Pancreas (tissue), 10 donors: ENCODE measurements at places on chromosomes 1 and 21. TPM values are rescaled to one million over a fixed set of nuclear protein-coding genes. Genes with fewer than 3 reads are reported as not detected.

- no peak for DNase-seq
Measured at GRCh38 chr1:201650623-201650933, 111.7 kb downstream of the NAV1 start.

DNA sequence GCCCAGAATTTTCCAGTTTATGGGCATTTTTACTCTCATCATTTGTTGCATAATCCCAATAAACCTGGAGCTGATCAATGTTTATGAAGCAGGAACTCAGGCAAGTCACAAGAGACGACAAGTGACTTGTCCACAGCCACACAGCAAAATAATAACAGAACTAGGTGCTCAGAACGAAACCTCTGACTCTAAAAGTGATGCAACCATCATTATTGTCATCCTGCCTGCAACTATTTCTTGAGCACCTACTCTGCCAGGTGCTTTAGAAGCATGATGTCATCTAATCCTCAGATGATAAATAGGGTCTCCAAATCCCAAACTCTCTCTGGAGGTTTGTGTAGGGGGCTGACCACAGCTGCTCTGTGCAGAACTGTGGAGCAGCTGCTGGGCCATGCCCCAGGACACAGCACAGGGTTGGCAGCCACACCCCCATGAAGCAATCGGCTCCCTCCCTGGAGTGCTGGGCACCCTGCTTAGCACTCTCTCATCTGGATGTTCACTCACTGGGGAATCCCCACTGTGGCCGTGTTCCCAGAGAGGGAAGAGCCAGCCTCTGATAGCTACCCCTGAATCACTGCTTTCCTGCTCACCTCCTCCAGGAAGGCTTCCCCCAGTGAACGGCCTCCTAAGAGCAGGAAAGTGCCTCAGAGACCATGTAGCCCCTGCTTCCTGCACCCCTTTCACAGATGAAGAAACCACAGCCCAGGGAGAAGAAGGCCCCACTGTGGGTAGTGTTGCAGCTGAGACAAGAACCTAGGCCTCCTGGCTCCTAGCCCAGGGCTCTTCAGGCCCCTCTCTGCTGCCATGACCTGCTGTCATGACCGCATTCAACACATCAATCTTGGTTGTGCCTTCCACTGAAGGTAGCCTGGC, 2.1 kb downstream of the TTC22 start:
- peak; percentile 18 for DNase-seq

DNA sequence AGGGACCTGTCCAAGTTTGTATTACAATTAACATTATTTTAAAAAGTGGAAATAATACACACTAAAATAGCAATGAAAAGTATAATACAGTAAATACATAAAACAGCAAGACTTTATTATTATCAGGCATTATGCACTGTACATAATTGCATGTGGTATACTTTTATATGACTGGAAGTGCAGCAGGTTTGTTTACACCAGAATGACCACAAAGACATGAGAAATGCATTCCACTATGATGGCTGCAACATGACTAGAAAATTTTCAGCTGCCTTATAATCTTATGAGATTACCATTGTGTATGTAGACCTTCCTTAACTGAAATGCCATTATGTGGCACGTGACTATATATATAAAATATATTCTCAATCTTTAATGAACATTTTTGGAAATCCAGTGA, 1699.6 kb downstream of the KCNT2 start:
- DNase-seq = no peak

DNA sequence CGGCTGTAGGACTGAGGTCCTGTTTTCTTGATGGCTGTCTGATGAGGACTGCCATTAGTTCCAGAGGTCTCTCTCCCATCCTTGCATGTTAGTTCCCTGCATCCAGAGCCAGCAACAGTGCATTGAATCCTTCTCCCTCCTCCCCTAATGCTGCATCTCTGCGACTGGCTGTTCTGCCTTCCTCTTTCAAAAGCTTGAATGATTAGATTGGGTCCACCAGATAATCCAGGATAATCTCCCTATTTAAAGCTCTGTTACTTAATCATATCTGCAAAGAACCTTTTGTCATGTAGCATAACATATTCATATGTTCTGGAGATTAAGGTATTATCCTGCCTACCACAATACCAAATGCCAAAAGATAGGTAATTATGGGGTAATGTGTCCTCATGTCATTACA, 377.5 kb downstream of the GPATCH2 start:
- DNase-seq = no peak

DNA sequence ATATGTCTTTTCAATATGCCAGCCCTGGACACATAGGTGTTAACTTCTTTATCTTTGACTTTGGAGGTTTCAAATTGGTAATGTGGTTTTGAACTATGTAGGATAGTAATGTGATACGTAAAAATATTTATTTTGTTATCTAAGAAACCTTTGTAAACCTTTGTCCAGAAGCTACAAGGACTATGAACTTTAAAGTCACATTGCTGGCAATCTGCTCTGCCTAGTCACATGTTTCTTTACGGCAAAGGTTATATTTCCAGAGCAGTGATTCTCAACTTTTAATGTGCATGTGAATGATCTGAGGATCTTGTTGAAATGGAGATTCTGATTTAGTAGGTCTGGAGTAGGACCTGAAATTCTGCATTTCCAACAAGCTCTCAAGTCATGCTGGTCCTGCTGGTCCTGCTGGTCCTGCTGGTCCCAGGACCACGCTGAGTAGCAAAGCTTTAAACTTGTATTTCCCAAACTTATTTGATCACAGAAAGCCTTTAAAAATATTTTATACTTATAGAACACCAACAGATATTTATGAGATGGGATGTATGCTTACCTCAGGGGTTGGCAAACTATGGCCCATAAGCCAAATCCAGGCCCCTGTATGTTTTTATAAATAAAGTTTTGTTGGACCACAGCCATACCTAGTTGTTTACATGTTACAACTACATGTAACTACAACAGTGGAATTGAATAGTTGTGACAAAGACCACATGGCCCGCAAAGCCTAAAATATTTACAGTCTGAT, 57.9 kb upstream of the QSOX1 start:
- DNase-seq = no peak

DNA sequence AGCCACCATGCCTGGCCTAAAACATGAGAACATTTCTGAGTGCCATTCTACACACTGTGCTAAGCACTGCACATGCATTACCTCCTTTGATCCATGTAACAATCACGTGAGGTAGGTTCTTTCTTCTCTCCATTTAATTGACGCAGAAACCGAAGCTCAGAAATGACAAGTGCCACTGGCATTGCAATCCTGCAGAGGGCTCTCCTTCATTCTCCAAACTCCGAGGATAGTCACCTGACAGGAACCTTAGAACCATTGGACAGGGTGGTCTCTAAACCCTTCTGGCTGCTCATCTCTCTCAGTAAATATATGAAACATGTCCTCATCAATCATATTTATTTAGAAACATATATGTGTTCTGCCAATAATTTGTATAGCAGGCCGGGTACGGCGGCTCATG, 167.1 kb upstream of the JUN start:
- DNase-seq = no peak

DNA sequence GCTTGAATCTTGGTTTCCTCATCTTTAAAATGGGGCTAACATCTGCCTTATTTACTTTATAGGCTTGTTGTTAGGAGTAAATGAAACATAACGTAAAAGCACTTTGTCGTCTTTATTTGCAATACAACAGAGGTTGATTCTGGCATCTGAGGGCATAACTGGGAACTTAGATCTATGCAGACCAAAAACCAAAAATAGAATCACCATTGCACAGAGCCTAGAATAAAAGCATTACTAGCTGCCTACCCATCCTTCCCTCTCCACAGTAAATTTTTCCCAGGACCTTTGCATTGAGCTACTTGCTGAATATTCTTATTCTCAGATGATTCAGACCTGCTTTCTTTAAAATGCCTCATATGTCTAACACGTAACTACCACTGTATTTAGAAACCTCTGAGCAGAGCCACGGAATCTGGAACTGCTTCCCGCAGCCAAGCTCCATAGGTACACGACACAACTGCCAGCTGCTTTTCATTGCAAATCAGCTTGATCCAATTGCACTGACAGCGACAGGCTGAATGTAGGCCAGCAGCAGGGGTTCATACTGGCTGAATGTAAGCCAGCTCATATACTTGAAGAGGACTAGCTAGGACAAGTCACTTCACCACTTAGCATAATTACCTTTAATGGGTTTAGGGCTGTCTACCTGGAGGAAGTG, 33.2 kb upstream of the SERBP1 start:
- no peak for DNase-seq

DNA sequence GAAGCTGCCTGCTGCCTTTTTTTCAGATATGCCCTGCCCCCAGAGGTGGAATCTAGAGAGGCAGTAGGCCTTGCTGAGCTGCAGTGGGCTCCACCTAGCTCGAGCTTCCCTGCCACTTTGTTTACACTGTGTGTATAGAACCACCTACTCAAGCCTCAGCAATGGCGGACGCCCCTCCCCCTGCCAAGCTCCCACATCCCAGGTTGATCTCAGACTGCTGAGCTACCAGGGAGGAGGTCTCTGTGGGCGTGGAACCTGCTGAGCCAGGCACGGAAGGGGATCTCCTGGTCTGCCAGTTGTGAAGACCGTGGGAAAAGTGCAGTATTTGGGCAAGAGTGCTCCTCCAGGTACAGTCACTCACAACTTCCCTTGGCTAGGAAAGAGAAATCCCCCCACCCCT, 65.1 kb downstream of the MSH4 start:
- no peak for DNase-seq

DNA sequence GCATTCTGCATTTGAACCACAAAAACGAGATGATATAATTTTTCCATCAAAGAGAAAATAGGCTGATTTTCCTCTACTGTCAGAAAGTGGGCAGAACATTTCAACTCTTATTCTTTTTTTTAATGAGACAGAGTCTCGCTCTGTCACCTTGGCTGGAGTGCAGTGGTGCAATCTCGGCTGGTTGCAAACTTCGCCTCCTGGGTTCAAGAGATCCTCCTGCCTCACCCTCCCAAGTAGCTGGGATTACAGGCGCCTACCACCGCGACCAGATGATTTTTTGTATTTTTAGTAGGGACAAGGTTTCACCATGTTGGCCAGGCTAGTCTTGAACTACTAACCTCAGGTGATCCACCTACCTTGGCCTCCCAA, 11.6 kb downstream of the DSTYK start:
- DNase-seq = no peak

DNA sequence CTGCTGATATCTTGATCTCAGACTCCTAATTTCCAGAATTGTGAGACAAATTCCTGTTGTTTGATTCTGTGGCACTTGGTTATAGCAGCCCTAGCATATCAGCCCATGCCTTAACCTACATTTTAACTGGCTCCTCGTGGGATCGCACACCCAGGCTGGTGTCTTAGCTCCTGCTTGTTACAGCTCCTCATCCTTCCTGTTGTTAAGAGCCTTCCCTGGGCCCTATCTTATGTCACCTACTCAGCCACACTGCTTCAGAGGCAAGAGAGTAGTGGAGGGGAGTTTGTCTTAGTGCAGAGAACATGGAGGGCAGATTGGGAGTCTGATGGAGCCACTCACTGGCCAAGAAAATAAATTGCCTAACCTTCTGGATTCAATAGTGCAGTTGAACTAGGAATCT, 131.0 kb downstream of the ROR1 start:
- no peak for DNase-seq

GRCh38 chr1:238898856-238899255, 487.5 kb upstream of the CHRM3 start:
- DNase-seq = no peak

DNA sequence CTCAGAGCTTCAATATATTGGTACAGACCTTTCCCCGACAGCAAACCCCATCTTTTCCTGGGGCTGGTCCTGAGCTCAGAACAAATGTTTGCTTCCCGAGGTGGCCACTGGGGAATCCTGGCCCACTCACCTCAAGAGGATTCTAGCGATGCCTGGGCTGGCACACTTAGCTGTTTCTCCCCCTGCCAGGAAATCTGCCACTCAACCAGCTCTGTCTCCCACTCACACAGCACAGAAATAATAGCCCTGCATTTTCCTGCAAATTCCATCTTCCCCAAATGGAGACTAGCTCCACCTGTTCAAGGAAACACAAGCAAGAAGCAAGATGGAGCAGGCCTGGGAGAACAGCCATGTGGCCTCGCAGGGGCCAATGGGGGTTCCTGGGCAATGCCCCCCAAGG, 21.1 kb downstream of the KCNN3 start:
- DNase-seq = no peak

GRCh38 chr1:44651069-44651468, 23.2 kb downstream of the TMEM53 start:
- no peak for DNase-seq

DNA sequence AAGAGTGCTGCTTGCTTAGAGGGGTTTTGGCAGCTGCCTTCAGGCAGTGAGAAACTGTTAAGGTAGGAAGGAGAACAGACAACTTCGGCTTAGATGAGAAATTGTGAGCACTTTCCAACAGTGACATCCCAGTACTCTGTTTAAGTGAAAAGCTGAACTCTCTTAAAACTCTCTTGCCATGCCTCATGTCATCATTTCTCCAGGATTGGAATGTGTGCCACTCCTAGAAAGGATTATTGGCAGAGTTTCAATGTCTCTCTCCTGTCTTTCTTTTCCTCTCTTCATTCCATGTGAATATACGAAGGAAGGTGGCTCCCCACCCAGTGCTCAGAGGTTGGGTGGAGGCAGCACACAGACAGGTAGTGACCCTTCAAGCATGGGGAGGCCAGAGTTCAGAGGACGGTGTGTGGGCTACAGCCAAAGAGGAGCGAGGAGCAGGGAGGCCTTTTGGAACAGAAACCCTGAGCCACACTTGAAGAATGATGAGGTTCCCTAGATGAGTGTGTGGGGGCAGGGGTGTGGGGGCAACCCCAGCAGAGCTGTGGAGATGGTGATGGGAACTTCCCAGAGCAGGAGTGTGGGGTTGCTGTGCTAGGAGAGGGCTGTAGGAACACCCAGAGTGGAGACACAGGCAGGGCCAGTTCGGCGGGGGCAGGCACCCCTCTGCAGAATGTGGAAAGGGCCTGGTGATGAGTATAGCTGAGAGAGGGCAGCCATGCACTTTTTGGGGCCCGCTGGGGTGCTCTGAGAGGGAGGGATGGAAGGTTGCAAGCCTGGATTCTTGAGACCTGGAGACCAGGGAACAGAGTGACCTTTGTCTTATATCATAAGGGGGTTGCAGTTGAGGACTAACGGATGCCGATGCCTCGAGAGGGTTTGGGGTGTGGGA, 58.8 kb downstream of the GALNT2 start:
- no peak for DNase-seq

- DNase-seq = no peak
Measured at GRCh38 chr21:44601596-44602462, 1.4 kb downstream of the KRTAP10-7 start.

- no peak for DNase-seq
Measured at GRCh38 chr1:193306430-193306829, 120.0 kb upstream of the B3GALT2 start.

- no peak for DNase-seq
Measured at GRCh38 chr1:44112486-44112885, 6.1 kb upstream of the KLF17 start.

GRCh38 chr1:211327346-211327921, 801 bp downstream of the TRAF5 start:
- DNase-seq = peak; percentile 77

Gene A3GALT2
- polyA plus RNA-seq = not detected

Gene CCDC185
- polyA plus RNA-seq = not detected

Gene TSPAN1
- polyA plus RNA-seq = 4.1 TPM

Gene RAB42
- polyA plus RNA-seq = 0.16 TPM

Gene LCE1A
- not detected for polyA plus RNA-seq
